ENCODE measurements at places on chromosomes 5 and 9.

DNA sequence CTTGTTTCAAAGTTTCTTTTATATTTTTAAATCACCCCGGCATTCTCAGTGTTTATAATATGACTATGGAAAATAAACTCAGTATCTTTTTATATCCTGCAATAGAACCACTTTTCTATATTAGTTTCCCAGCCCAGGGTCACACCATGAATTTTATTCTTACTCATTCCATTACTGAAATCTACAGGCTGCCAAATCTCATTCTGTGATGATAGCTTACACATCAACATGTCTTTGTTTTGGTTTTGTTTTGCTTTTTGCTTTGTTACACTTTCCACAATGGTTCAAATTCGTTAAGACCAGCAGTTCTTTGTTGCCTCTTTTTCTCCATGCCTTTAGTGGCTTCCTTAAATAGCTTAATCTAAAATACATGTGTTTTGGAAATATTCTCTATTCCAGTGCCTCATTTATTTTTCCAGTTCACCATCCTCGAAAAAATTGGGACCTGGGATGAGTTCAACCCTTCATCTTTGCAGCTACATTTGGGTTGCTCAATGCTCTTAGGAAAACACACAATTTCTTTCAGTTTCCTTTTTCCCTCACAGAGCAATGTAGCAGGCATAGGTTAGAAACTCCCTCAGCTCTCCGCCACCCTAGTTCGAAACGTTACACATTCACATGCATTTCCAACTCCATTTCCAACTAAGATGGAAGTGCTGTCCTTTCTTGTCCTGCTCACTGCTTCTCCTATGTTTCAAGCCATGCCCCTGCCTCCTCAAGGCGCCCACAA, 1146.3 kb downstream of the MAT2B start:
- DNase-seq, result no peak

- no peak for DNase-seq
These were observed 3.0 kb downstream of the NADK2 start for GRCh38 chr5:36238502-36239295.

- no peak for DNase-seq
These were observed 57.9 kb downstream of the ARHGAP26 start for GRCh38 chr5:142827934-142828576.

DNA sequence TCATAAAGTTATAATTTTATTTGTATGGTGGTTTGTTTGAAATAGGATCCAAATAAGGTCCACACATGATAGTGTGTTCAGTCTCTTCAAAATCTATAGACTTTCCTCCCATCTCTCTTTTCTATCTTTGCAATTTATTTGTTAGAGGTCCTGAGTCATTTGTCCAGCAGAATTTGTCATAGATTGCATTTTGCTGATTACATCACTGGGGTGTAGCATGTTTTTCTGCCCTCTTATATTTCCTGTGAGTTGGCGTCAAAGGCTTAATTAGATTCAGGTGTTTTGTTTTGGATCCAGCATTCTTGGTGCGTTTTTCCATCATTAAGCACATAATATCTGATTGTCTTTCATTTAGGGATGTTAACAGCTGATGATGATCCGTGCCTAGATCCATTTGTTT, 15.0 kb downstream of the CYFIP2 start:
- DNase-seq, result no peak

DNA sequence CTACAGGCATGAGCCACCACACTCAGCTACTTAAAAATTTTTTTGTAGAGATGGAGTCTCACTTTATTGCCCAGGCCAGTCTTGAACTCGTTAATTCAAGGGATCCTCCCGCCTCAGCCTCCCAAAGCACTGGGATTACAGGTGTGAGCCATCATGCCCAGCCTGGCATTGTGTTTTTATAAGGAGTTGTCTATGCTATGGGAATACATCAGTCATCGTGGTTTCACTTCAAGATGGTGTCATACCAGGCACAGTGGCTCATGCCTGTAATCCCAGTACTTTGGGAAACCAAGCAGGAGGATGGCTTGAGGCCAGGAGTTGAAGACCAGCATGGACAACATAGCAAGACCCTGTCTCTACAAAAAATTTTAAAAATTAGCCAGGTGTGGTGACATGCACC, 49.7 kb downstream of the CYSTM1 start:
- DNase-seq, result no peak

GRCh38 chr9:117046666-117047327, 359.7 kb downstream of the TRIM32 start:
- DNase-seq, result no peak

- DNase-seq, result no peak
These were observed 72.0 kb upstream of the COL5A1 start for GRCh38 chr9:134569626-134570025.

DNA sequence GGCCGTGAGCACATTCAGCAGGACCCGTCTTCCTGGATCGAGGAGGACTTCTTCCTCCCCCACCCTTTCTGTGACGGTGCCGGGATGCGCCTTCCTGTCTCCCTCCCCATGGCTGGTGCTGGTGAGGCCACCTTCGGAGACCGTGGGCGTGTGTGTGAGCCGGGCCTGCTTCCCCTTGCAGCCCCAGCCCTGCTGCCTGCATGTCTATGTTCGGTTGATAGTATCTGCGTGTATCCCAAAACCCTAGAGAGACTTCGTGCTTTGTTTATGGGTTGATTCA, 12.8 kb downstream of the CEP72 start:
- no peak for DNase-seq

DNA sequence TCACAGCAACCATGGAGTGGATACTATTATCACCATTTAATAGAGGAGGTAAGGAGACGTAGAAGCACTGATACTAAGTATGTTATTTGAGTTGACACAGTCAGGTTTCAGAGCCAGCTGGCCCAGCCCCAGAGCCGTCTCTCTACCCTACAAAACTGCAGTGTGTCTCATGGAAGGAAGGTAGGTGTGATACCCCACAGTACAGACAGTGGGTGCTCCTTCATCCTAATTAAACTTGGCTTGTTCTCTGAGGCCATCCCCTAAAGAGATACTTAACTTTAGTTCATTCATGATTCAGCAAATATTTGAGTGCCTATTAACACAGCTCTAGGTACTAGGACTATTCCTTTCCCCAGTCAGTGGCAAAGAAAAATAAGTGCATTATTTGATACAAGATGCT, 22.6 kb downstream of the PIP5K1B start:
- DNase-seq, result no peak

GRCh38 chr9:21555911-21556310, 73.8 kb upstream of the IFNE start:
- DNase-seq, result no peak

- no peak for DNase-seq
These were observed 56.0 kb upstream of the FAM174A start for GRCh38 chr5:100479079-100479688.

DNA sequence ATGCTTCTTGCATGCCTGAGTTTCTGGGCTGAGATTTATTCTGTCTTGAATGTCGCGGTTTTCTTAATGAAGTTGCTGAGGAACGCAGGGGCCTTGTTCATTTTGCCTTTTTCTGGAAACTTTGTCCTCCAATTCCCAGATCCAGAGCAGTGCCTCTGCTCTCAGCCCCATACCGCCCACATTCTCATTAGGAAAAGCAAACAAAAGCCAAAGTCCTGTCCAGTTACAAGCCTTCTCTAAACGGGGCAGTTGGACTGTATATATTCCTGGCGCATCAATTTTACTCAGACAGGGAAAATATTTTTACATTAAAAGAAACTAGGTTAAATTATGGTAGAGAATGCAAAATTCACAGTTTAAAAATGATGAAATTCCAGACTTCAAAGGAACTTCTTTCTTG, 1.2 kb upstream of the PSAT1 start:
- DNase-seq, result no peak

- no peak for DNase-seq
These were observed 19.0 kb downstream of the TMEM8B start for GRCh38 chr9:35847792-35848572.

GRCh38 chr5:176533894-176534611, 3.1 kb downstream of the RNF44 start:
- no peak for DNase-seq

- no peak for DNase-seq
These were observed 245.4 kb downstream of the RAB3C start for GRCh38 chr5:58828258-58828657.

DNA sequence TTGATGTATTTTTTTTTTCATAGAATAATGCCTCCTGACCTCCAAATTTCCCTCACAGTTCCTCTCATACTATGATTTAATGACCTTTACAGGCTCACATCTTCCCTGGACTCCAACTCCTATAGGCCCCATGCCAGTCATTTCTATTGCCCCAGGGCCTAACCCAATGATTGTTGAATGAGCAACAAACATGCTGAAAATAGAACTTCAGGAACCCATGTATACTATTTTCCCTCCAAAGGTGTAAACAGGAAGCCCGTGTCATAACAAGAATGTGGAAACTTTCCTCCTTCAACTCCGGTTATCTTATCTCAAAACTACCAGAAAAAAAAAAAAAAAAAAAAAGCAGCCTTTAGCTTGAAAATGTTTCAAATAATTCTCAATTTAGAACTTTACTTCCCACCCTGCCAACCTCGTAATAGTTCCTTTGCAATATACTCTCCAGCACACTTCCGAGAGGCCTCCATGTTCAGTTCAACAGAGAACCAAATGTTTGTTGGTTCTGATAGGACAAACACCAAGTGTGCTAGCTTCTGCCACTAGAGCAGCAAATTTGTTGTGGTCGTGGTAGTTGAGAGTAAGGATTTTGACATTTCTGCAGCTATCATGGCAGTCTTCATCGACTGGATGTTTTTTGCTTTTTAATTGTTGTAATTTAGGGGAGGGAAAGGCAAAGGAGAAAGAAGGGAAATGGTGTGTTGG, 25.8 kb downstream of the TRPM6 start:
- no peak for DNase-seq

DNA sequence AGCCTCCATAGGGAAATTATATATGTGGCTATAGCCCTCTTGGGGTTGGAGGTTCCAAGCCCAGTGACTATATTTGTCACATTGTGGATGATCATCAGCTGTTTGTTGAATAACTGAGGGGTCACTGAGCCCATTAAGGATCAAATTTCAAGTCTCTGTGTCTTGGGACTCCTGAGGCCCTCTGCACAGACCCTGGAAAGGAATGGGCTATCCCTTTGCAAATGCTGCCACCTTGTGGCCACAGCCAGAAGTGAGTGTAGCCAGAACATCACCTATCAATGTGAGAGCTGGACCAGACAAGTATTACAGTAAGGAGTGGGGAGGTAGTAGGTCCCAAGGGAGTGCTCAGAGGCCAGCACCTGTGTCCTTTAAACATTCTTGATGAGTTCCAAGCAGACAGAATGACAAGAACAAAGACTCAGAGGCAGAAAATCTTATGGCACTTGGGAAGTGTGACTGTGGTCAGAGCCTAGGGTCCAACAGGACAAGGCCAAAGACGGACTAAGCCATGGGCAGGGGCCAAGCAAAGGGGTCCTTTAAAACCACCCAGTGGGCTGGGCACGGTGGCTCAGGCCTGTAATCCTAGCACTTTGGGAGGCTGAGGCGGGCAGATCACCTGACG, 8.2 kb downstream of the RPP25L start:
- peak; percentile 90 for DNase-seq

DNA sequence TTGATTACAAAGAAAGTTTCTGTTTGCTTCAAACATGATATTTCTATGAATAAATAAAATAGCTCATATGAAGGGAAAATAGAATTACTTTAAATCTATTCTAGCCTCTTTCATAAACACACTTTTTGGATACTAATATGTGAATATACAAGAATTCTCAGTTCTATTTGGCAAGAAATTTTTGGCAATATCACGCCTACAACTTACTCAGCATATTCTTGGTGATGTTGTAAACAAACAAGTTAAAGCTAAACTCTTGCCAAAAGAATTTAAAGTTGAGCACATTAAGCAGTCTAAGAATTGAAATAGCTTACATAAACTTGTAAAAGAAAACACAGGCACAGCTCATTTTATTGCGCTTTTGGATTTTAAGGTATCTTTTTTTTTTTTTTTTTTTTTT, 209.8 kb downstream of the CDH12 start:
- no peak for DNase-seq

DNA sequence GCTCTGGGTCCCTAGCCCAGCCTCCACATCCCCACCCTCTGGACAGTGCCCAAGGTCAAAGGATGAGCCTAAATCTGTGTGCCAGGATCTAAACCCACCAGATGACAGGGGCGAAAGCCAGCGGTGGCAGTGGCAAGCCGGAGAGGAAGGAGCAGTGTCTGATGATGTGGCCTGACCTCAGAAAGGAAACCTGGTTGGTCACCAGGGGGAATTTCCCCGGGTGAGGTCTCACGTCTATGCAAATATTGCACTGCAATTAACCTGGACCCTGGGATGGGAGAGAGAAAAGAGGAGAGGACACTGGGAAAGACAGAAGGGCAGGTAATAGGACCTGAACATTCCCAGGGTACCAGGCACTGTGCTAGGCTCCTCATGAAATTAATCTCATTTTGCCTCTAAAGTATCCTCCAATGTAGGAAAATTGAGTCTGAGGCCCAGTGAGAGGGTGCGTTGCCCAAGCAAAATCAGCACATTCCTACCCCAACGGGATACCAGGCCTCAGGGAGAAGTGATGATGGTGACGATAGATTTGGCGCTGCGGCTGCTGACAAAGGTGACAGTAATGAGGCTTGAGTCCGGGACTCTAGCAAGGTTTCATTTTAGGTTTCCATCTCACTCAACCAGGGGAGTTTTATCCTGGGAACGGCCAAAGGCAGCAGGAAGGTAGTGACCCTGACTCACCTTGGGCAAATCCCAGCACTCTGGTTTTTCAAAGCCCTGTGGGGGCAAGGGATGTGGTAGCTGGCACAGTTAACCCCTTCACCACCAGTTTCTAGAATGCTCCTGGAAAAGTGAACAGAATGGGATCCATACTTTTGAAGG, 13.4 kb upstream of the TNIP1 start:
- DNase-seq, result no peak

GRCh38 chr5:176677209-176677939, 30.1 kb downstream of the TSPAN17 start:
- DNase-seq, result no peak

GRCh38 chr5:159094745-159095144, 5.0 kb downstream of the EBF1 start:
- no peak for DNase-seq

DNA sequence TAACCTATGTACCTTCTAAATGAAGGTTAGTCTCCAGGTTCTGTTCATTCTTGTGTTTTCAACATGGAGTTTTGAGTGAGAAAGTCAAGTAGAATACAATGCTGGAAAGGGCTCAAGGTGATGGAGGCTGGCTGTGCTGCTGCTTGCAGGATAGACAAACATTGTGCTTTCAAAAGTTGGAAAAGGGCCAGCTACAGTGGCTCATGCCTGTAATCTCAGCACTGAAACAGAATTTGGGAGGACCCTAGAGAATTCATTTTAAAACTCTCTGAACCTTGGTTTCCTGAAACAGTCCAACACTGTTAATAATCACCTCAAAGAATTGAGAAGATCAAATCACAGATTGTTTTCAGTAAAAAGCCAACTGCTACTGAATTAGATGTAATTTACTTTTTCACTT, 15.4 kb upstream of the IARS1 start:
- no peak for DNase-seq

DNA sequence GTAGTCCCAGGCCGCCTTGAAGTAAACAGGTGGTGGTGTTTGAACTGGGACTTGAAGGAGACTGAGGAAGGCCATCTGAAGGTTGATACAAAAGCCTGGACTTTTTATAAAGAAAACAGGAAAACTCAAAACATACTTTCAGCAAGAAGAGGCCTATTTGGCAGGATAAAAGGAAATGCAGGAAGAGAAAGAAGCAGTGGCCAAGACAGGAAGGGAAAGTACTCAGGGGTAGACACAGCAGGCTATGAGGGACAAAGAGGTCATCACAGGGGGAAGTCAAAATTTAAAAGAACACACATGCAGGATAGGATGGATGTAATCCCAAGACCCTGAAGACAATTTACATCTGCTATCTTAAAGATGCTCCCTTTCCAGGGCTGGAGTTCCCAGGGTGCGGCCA, 13.0 kb downstream of the TLE1 start:
- DNase-seq, result no peak
